Stimulated activated CD4-positive, alpha-beta T cell treated with anti-CD3 and anti-CD28 coated beads, Interleukin-12 subunit alpha, Interleukin-12 subunit beta, amount 100 ng/mL, for 24 hours (primary cell): ENCODE measurements at places on chromosomes 11 and 22.

DNA sequence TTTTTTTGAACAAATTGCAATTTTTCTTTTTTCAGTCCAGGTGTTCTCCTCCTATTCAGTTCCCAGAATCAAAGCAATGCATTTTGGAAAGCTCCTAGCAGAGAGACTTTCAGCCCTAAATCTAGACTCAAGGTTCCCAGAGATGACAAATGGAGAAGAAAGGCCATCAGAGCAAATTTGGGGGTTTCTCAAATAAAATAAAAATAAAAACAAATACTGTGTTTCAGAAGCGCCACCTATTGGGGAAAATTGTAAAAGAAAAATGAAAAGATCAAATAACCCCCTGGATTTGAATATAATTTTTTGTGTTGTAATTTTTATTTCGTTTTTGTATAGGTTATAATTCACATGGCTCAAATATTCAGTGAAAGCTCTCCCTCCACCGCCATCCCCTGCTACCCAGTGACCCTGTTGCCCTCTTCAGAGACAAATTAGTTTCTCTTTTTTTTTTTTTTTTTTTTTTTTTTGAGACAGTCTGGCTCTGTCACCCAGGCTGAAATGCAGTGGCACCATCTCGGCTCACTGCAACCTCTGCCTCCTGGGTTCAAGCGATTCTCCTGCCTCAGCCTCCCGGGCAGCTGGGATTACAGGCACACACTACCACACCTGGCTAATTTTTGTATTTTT is 6.2 kb upstream of the UBE4A start:
- no peak for DNase-seq

GRCh38 chr11:45937916-45938315 is 15.5 kb downstream of the LARGE2 start:
- DNase-seq = no peak

- no peak for DNase-seq
Observed at GRCh38 chr11:122758974-122759373, 79.3 kb upstream of the CRTAM start.

- no peak for DNase-seq
Observed at GRCh38 chr11:34259087-34259486, 98.7 kb downstream of the ABTB2 start.

GRCh38 chr11:34654483-34655334 is 33.8 kb downstream of the EHF start:
- no peak for DNase-seq

DNA sequence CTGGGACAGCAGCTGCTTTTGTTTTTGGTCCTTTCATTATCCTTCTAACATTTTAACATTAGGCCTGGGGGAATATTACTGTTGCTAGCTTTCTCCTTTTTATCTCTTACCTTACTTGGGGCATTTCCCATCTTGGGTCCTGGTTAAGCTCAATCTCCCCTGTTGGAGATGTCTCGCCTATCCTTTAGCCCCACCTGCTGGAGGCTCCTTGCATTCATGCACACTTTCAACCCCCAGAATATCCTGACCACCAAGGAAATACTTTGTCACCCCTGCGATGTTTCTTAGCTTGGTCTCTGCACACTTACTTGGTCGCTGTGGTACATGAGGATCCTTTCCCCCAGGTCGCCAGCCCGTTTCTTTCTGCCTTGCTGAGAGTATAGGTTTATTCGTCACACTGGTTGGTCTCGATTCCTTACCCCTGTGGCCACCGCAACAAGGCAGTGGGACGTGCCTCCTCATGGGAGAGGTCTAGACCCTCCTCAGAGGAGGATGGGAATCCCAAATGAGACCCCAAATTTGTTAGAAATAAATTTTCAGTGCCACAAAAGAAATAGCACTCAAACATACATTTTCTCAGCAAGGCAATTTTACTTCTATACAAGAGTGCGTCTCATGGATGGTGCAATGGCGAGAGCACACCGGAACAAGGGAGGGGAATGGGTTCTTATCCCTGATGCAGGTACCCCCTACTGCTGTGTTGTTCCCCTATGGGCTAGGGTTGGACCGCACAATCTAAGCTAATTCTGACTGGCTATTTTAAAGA is 5.4 kb upstream of the TXN2 start:
- DNase-seq = peak; percentile 32
